ENCODE measurements at places on chromosomes 6 and 20.
A peak's percentile ranks its signal among the peaks of the same experiment; 100 is the strongest.

DNA sequence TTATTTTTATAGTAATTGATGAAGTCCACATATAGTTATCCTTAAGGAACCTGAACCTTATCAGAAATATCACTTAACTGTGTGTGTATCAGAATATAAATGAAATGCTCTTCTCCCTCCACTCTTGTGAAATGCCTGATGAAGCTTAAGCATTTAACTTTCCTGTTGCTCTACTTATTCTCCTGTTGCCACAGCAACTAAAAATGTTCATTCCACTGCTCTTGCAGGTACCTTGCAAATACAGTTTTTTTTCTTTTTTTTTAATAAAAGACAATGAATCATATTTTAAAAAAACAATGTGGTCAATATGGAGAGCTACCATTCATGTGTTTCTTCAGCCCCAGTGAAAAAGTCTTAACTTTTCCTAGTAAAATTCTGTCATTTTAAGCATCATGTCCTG is 210.3 kb downstream of the RFPL4B start:
- no peak for DNase-seq

DNA sequence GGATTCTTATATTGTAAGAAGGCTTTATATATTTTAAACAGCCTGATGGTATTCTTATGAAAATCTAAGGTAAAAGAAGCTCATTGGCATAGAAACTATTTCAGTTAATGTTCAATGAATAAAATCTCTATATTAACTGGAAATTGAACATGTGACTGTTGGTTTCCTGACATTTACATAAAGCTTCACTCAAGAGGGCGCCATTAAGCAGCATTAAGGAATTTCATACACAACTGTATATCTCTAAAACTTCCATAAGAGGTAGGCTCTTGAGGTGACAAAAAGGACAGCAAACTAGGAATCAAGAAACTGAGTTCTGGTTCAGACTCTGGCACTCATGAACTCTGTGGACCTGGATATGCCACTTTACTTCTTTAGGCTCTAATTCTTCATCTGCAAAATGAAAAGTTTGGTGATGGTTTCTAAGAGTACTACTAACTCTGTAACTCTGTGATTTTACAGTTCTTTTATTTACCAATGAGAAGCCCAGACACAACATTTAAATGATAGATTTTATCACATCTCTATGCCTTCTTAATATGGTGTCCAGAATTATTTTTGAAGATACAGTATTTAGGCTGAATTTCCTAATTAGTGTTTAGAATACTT is 147.5 kb downstream of the FLRT3 start:
- no peak for DNase-seq

- DNase-seq, result peak; percentile 66
Measured at GRCh38 chr6:31572041-31572911, at the start of gene LTA. LTA (plus strand) TSS chr6:31572289; CDS start chr6:31572743, 454 bp downstream.

DNA sequence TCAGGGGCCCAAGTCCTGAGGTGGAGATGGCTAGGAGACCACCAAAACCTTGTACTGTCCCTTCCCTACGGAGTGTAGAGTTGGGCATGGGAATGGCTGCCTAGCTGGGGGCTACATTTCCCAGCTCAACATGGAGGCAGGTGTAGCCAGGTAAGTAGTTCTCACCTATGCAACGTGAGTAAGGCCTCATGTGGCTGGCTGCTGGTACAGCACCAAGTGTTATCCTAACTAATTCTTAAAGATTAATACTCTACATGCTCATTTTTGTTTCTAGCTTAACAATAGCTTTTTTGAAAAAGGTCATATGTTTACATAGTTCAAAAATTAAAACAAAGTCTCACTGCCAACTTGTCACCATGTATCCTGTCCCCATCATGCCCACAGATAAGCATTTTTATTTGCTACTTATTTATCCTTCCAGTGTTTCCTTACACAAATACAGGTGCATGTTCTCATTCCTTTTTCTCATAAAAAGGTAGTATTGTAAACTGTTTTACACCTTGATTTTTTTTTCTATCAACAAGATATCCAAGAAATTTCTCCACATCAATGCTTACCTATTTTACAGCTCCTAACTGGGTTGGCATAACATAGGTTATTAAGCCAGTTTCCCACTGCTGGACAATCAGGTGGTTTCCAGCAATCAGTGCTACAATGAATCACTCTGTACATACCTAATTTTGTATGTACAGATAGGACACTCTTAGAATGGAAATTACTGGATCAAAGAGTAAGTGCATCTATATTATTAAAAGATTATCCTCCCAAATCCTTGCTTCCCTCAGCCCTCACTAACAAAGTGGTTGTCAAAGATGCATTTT is 25.5 kb downstream of the ABHD12 start:
- no peak for DNase-seq

- no peak for DNase-seq
Measured at GRCh38 chr20:48667889-48668413, 159.8 kb downstream of the PREX1 start.

DNA sequence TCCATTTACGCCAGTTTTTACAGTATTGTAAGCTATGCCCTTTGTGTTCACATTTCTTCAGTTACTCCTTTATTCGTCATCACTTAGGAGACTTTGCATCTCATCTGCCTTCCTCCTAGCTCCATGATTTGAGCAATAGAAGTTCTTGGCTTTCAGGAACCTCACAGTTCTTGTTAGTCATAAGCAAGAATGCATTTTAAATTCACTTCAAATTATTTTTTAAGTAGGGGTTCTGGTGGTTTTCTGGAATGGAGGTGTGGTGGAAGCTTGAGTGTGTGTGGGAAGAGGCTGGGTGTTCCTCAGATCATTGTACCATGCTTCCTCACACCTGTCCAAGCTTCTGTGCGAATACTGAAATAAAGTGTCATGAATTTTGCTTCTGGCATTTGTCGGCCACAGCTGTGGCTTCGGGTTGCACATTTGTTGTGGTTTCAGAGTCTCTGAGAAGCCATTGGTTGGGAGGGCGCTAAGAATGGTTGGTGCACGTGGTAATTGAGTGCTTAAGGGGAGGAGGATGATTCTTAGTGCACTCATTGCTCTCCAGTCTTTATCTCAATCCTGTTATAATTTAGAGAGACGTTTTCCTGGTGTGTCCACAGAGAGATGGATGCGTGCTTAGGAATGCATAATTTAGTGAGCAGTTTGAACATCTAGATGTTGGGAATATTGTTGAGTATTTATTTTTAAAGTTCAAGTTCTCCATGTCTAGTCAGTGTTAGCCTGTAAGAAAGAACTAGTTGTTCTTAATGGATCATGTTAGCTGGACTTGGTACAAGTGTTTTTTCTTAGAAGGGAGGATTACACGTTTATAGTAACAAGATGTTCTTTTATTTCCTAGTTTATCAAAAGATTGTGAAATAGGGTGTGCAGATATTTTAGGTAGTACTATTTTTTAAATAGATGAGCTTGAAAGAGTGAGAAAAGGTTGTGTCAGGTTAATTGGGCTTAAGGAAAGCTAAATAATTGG is 31.9 kb downstream of the FOXO3 start:
- DNase-seq, result no peak

GRCh38 chr6:54037277-54037779 is 73.9 kb upstream of the MLIP start:
- no peak for DNase-seq

- no peak for DNase-seq
Measured at GRCh38 chr6:18260448-18261106, 3.8 kb downstream of the DEK start.
